ENCODE measurements at places on chromosomes 7 and 10.

DNA sequence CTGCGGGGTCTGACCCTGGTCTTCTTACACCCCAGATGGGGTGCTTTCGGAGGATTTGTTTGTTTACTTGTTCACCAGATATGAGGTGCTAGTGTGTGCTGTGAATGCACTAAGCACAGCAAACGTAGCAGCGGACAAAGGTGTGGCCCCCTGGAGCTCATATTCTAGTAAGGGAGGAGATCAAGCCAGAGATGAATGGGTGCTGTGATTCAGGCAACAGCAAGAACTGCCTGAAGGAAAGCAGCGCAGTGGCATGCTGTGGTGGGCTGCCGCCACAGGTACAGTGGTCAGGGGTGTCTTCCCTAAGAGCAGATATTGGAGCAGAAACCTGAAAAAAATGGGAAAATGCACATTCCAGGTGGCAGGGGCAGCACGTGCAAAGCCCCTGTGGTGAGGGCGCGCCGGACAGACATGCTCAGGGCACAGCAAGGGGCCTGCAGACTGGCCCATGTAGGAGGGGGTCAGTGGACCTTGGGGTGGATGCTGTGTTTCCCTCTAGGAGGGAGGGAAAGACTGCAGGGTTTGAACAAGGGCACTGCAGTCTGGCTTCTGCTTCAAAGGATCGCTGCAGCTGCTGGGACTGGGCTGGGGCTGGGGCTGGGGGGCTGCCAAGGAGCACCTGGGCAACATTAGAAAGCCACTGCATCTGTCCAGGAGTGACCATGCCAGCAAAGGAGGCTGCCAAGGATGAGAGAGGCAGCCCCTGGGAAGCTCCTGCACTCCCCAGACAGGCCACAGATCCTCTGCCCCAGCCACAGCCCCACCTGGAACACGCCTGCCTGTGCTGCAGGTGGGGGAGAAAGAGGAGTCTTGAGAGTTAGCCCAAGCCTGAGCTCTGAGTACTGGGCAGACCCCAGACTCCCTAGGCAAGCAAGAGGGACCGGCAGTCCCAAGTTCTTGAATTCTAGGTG lies 927 bp upstream of the DEPP1 start:
- DNase-seq: peak; percentile 56

DNA sequence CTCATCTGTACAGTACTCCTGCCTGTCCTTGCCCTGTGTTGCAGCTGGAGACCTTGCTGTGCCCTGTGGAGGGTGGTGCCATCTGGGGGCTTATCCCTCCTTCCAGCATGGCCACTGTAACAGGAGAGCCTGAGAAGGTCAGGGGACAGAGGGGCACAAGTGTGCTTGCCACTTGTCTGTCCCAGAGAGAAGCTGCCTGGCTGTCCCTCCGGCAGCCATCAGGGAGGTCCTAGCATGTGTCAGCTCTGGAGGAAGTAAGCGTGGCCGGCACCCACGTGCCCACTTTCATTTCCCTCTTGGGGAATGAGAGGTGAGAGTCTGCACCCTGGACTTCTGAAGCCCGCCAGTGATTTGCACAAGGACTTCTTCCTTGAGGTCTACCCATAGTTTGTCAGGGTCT lies 97.0 kb upstream of the PPIF start:
- no peak for DNase-seq

DNA sequence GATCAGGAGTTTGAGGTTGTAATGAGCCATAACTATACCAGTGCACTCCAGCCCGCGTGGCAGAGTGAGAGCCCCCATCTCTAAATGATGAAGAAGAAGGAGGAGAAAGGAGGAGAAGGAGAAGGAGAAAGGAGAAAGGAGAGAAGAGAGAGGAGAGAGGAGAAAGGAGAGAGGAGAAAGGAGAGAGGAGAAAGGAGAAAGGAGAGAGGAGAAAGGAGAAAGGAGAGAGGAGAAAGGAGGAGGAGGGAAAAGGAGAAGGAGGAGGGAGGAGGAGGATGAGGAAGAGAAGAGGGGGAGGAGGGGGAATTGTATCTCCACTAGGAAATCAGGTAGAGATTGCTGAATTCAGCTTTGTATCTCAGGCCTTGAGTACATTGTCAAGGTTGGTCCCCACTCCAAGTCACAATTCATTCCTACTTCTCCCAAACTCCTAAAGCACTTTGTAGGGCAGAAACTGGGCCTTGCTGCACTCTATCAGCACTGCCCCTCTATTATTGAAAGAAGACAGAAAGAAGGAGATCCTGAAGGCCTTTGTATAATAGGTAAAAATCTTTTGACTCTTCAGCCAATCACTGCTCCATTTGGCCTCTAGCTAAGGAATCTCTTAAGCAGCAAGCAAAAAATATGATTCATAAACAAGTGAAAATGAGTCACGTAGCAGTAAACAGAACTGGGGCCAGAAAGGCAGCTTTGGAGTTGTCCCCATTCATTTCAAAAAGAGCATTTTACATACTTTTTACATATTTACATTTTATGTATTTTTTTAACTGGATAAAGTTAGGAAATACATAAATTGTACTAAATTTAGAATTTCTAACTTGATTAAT lies 178.0 kb downstream of the IMMP2L start:
- peak; percentile 68 for DNase-seq

GRCh38 chr7:65980478-65981250 lies 1.3 kb downstream of the GUSB start:
- DNase-seq: no peak

- no peak for DNase-seq
These were observed 234.3 kb upstream of the MBL2 start for GRCh38 chr10:53006663-53007526.

GRCh38 chr7:50729962-50730361 lies 52.7 kb downstream of the GRB10 start:
- DNase-seq: no peak

DNA sequence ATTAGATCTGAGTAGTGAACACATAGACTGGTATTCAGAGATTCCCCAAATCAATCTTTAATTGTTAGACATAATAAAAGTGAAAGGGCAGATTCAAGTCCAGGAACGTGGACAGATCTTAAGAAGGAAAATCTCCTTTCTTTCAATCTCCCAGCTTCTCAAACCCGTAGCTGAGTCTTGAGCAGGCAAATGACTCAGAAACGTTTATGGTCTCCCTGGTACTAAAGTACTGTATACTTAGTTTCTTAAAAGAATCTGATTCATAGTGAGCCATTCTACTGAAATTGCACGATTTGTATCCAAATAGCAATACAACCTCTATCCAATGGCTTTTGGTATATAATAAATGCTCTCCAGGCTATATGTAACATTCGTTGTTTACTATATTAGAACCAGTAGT lies 140.4 kb upstream of the RHEB start:
- DNase-seq: no peak

DNA sequence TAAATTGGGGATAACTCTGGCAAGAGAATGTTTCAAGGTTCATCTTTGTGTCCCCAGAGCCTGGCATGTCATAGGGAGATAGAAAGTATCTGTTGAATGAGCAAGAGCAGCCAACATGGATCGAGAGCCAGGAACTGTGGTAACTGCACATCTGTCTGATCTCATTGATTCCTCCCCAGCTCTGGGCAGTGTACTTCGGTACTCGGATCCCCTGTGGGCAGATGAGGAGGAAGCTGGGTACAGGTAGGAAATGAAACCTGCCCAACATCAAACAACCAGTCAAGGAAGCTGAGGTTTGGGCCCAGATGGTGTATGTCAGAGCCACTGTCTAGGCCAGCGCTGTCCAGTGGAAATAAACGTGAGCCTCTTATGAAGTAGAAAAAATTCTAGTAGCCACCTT lies 76.4 kb downstream of the GRK5 start:
- DNase-seq: no peak

- DNase-seq: no peak
These were observed 17.9 kb downstream of the BTAF1 start for GRCh38 chr10:91941426-91941825.

GRCh38 chr10:5163487-5163886 lies 21.5 kb downstream of the AKR1C8 start:
- DNase-seq: no peak

Measured in mammary epithelial cell (primary cell).